Stimulated activated naive CD8-positive, alpha-beta T cell treated with anti-CD3 and anti-CD28 coated beads, Interleukin-15, amount 100 ng/mL, for 72 hours (primary cell): ENCODE measurements at places on chromosomes 16 and 17.

DNA sequence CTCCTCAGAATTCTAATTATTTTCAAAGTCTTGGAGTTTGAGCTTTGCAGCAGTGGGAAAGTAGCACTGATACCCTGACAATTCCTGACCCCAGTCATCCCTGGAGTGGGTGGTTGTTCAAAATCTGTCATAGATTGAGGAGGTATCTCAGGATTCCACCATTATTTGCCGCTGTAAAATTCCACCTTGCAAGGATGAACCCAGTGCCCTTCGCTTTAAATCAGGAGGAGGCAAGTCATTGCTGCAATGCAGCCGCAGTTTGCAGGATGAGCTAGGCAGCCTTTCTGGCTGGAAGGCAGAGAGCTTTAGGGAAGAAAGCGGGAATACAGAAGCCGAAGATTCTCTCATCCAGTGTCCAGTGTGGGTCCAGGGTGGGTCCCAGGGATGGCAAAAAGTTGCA lies 296.9 kb downstream of the RBFOX1 start:
- DNase-seq = no peak

GRCh38 chr17:72502371-72503341 lies 381.8 kb downstream of the SOX9 start:
- DNase-seq = no peak

DNA sequence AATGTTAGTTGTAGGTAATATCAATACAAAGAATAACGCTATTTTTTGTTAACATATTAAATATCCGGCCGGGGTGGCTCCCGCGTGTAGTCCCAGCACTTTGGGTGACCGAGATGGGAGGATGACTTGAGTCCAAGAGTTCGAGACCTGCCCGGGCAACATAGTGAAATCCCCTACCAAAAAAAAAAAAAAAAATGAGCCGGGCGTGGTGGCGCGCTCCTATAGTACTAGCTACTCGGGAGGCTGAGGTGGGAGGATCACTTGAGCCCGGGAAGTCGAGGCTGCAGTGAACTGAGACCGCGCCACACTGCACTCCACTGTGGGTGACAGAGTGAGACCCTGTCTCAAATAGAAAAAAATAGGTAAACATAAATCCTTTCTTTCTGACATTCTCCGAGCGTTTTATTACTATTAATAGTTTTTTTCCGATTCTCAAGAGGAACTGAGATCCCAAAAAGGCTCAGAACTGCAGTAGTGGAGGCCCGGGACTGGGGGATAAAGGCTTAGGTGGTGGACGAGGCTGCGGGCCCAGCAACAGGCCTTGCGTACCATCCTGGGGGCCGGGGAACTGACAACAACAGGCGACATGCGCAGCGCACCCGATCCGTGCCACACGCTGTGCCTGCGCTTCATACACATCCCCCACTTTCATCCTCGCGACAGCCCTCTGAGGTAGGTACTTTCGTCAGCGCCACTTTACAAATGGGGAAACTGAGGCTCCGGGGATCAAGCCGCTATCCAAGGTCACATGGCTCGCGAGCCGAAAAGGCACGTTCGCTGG lies 919 bp downstream of the N4BP1 start:
- DNase-seq = no peak

DNA sequence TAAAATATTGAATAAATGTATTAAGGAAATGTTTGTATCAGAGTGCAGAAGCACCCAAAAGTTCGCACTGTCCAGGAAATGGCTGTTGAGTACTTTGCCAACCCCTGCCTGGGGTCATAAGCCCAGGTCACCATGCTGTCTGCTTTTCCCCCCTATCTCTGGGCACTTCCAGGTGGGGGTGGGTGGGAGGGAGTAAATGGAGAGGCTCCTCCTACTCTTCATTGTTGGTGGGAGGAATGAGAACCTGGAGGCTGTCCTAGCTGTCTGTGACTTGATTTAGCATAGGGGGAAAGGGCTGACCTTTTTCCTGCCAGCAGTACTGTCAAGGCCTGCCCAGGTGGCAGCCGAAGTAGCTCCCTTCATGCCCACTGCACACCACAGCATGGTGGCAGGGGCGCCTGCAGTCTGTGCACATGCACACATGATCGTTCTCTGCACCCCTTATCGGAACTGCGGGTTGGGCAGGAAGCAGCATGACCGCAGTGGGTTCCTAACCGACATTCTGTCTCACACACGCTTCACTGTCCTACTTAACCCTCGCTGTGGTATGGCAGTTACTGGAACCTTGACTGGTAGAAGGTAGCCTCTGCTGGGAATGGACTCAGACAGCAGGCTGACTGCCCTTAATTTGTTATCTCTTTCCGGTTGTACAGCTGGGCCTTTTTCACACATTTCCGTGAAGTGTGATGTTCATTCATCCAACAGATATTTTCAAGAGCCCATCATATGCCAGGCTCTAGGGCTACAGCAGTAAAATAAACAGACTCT lies 41.5 kb downstream of the LDHD start:
- DNase-seq = peak; percentile 88

DNA sequence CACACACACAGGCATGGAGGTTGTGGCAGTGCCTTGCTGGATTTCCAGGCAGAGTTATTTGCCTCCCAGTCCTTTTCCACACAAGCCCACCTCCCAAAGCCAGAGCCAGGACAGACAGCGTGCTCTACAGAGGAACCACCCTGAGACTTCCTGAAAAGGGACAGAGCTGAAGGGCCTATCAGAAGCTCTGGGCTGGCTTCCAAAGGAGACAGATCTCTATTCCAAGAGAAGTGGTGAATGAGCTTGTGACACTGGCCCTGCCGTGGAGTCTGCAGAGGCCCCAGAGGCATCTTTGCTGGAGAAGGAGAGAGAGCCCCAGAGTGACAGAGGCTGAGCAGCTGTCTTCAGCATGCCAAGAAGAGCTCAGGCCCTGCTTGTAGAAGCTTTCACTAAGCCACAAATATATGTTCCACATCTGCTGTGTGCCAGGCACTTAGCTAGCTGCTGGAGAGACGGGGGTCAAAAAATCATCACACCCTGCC lies 8.3 kb upstream of the LPCAT2 start:
- DNase-seq = no peak

DNA sequence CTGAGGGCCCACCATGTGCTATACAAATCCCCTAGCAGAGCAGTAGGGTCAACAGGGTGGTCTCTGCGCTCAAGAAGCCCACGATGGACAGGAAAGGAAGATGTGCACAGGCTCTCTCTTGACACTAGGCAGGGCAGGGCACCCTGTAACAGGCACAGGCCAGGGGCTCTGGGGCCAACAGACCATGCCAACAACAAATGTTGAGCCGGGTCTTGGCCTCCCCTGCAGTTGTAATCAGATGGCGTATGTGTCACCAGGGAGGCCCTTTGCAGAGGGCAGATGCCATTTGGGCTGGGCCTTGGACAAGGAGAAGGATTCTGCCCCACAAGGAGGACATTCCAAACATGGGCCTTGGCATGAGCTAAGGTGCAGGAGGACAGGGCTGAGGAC lies 5.3 kb downstream of the TRPV1 start:
- no peak for DNase-seq

DNA sequence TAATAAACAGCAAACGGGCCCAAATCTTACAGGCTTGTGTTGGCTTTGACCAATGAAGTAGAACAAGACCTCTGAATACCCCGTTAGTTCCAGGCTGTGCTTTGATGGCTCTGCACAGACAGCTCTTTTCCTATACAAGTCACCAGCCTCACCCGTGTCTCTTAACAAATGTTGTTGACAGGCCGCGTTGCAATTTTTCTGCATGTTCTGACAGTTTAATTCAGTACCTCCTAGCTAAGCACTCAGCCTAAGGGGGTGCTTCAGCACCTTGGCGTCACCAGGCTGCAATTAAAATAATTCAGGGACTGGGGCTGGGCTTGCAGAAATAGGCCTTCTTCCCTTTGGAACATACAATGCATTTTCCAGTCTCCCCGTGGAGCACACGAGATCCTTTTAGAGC lies 500.1 kb downstream of the MAF start:
- DNase-seq = no peak

- no peak for DNase-seq
Measured at GRCh38 chr17:72850410-72851118, 241.9 kb downstream of the SLC39A11 start.

DNA sequence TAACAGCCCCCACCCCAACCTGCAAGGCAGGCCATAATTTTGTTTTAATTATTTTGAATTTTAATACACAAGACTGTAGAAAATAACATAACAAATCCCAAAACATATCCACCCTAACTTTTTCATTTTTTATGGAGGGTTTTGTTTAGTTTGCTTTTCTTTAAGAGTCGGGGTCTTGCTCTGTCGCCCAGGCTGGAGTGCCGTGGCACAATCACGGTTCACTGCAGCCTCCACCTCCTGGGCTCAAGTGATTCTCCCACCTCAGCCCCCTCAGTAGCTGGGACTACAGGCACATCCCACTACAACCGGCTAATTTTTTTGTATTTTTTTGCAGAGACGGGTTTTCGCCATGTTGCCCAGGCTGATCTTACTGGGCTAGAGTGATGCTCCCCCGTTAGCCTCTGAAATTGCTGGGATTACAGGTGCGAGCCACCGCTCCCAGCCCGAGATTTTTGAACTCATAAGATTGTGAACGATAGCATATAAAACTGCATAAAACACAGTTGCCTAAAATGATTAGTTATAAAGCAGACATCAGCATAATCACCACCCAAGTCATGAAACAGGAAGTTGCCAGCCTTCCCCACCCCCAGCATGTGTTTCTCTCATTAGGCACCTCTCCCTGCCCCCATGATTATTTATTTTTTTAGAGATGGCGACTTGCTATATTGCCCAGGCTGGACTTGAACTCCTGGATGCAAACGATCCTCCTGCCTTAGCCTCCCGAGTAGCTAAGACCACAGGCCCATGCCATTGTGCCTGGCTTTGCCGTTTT lies 13.6 kb upstream of the DOC2B start:
- DNase-seq = no peak

DNA sequence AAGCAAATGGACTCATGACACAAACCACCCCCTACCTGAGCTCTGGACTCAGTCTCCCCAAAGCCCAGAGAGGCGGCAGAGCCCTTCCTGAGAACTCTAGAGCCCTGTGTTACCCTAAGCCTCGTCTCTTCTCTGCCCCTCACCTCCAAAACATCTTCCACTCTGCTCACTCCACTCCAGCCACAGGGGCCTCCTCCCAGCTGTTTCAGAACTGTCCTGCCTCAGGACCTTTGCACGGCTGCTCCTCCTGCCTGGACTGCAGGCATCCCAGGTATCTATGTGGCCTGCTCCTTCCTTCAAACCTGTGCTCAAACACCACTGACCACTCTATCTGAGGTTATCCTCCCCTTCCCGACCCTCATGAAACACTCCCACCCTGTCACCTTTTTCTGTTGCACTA lies 12.9 kb upstream of the LITAF start:
- DNase-seq = no peak
